ENCODE measurements at places on chromosomes 3 and 15.

DNA sequence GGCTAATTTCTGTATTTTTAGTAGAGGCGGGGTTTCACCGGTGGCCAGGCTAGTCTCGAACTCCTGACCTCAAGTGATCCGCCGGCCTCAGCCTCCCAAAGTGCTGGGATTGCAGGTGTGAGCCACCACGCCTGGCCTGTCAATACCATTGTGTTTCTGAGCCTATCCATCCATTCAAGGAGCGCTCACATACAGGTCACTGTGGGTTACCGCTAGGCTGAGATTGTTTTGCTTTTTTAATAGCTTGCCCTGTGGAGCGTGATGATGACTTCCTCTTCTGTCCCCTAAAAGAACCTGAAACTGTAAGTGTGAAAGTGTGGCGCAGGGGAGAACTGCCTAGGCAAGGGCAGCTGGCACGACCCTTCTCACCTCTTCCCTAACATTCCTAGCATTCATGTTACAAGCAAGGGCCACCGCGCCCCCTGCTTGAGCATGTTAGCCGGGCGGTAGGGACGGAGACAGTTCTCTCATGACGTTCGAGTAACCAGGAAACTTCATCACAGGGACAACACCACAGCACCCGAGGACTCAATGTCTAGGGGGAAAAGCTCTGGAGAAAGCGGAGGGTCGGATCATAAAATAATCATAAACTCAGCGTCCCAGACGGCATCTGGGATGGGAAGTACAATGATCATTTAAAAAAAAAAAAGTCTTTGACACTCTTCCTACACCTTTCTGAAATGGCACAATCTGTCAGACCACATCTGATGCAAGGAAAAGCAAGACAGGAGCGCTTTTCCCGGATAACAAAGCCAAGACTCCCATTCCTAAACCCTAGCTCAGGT, 790 bp downstream of the LAMP3 start:
- DNase-seq, result no peak

GRCh38 chr3:174644287-174644686, 214.8 kb upstream of the NAALADL2 start:
- no peak for DNase-seq

- DNase-seq, result no peak
Measured at GRCh38 chr3:64437131-64437530, 211.9 kb upstream of the PRICKLE2 start.

- no peak for DNase-seq
Measured at GRCh38 chr3:154314152-154314551, 10.1 kb downstream of the DHX36 start.

DNA sequence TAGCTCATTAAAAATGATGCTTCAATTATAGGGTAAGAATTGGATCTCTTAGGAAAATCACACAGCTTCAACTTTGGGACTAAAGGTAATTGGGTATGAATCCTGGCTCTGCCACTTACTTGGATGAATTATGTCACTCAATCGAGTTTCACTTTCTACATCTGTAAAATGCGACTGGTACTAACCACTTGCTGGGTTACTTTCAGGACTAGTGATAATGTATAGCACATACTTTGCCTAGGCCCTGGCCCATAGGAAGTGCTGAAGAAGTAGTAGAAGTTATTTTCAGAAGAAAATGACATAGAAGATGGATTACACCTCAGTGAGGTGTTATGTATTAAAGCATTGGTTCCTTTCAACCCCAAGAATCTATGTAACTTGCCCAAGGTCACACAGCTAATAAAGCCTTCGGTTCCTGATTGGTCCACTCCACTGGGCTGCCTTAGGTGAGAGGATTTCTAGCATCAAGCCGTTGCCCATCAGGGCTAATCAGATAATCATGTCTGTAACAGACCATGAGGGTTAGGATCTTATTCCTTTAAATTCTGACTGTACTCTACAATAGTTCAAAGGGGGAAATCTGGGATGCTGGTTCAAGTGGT, 29.4 kb upstream of the AP4E1 start:
- no peak for DNase-seq

DNA sequence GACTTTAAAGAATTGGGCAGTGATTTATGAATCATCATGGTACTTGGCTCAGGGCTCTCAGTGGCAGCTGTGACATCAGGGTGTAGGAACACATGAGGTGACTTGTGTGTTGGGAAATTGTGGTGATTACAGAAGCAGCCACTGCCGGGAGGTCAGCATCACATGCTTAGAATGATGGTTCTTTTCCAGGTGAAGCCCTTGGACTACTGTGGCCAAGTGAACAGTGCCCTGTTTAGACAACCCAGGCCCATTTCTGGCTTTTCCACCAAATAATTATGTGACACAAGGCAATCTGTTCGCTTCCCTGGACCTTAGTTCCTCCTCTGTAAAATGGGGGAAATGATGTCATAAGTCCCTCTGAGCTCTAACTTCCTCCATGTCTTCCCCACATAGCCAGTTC, 139.7 kb upstream of the ROPN1 start:
- no peak for DNase-seq

DNA sequence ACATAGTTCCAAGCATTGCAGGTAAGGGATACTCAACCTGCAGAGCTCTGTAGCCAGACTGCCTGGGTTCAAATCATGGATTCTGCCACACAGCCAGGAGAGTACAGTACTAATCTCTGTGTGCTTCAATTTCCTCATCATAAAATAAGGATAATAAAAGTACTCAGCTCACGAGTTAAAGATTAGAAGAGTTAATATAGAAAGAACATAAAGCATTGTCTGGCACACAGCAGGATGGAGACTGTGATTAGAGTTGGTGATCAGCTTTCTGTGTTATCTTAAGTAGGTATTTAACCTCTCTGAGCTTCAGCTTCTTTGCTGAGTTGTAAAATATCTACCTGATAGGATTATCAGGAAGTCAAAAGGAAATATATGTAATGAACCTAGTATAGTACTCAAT, 2.7 kb downstream of the CEP70 start:
- no peak for DNase-seq

DNA sequence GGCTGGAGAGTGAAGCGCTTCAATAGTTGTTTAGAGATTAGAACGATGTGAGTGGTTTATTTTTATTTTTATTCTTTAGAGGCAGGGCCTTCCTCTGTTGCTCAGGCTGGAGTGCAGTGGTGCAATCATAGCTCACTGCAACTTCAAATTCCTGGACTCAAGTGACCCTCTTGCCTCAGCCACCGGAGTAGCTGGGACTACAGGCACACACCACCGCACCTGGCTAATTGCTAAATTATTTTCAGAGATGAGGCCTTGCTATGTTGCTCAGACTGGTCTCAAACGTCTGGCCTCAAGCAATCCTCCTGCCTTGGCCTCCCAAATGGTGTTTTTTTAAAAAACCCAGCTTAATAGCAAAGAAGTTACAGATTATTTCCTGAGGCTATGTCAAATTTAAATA, 29.0 kb downstream of the PPARG start:
- no peak for DNase-seq

- DNase-seq, result no peak
Measured at GRCh38 chr3:90016555-90016954, 909.1 kb downstream of the EPHA3 start.

DNA sequence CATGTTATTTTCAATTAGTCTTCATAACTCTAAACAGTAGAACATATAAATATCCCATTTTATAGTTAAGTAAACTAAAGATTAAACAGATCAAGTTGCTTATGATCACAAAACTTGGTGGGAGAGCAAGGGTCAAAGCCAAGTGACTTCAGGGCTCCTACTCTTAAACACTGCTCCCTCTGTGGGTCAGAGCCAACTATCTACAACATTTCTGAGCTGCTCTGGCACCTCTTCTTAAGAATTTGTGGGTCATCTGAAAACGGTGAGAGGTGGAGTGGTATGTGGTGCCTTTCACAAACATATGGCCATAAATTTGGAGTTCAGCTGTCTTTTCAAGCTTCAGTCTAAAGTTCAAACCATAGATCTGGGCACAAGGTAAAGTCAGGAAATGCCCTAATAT, 10.9 kb downstream of the ATG3 start:
- no peak for DNase-seq

GRCh38 chr3:105430455-105430854, 63.7 kb downstream of the ALCAM start:
- no peak for DNase-seq

GRCh38 chr3:14238356-14238755, 59.7 kb downstream of the LSM3 start:
- no peak for DNase-seq

GRCh38 chr3:8766148-8766547, 3.3 kb downstream of the OXTR start:
- no peak for DNase-seq

GRCh38 chr3:133573054-133573628, 345 bp upstream of the CDV3 start:
- peak; percentile 99 for DNase-seq

DNA sequence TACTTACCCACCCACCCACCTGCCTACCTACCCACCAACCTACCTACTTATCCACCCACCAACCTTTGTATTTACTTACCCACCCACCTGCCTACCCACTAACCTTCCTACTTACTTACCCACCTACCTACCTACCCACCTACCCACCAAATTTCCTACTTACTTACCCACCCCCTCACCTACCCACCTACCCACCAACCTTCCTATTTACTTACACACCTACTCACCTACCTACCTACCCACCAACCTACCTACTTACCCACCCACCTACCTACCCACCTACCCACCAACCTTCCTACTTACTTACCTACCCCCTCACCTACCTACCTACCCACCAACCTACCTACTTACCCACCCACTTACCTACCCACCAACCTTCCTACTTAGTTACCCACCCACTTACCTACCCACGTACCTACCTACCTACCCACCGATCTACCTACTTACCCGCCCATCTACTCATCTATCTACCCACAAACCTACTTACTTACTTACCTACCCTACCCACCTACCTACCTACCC, 179.6 kb downstream of the USP13 start:
- DNase-seq, result no peak

DNA sequence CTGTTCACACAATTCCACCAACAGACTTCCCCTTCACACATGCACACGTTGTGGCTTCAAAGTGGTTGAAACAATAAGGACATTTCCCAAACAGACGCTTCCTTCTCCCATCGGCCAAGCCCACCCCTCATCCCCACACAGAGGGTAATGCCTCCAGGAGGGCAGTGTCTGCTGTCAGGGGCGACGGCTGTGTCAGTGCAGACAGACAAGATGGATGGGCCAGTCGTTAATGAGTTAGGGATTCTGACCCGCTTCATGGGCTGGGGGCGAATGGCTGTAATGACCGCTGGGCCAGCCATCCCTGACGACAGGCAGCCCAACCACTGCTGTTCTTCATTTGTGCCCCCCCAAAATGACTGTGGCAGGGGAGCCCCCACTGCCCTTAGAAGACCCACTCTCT, 20.2 kb upstream of the SKIC8 start:
- no peak for DNase-seq

DNA sequence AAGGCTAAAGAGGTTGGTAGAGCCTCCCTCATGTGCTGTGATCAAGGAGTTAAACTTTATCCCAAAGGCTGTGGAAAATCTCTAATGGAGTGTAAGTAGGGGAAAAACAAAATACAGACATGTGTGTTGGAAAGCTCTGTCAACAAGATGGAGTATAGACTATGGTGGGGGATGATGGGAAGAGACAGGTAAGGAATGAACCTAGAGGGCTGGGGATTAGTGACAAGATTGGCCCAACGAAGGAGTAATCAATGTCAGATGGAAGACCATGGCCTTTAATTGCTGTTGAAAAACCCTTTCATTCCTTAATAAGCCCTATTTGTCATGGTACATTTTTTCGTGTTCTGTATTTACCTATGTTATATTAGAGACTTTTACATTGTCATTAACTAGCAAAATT, 278.6 kb downstream of the SQOR start:
- DNase-seq, result no peak

DNA sequence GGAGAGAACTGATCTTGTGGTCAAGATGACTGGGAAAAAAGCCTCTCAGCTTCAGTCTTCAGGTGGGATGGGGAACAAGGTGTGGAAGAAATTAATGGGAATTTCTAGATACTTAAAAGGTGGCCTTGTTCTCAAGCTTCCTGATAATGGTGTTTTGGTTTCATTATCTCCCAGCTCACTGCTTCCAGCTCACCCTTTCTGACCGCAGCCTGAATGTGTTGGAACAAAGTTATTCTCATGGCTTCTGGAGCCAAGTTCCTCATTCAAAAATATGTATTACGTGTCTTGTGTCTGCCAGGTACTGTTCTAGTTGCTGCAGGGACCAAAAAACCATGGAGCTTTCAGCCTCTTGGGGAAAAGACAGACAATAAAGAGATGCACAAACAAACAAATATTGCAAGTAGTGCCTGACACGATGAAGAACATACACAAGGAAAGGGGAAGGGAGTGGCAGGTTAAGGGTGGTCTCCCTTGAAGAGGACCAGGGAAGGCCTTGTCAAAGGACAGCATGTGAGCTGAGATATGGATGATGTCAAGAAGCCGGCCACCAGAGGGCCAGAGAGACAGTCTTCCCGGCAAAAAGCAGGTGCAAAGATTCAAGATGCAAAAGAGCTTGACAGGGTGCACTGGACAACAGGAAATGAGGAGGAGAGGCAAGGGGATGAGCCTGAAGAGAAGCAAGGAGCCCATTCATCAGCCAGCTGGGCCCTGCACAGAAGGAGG, 35.5 kb downstream of the ARRDC4 start:
- no peak for DNase-seq

GRCh38 chr15:71777216-71777943, 33.0 kb upstream of the NR2E3 start:
- DNase-seq, result no peak

GRCh38 chr3:53938645-53939044, 47.0 kb upstream of the SELENOK start:
- no peak for DNase-seq

- DNase-seq, result no peak
Measured at GRCh38 chr3:159252274-159252673, 450.4 kb downstream of the MFSD1 start.

- no peak for DNase-seq
Measured at GRCh38 chr15:71254491-71254890, 139.2 kb downstream of the THSD4 start.

GRCh38 chr3:193231201-193231600, 9.8 kb upstream of the PLAAT1 start:
- no peak for DNase-seq

GRCh38 chr15:91099995-91100813, at the start of gene SV2B:
Gene SV2B (plus strand): TSS chr15:91100257. CDS start chr15:91226264, 126,007 bp downstream.
- DNase-seq, result no peak

DNA sequence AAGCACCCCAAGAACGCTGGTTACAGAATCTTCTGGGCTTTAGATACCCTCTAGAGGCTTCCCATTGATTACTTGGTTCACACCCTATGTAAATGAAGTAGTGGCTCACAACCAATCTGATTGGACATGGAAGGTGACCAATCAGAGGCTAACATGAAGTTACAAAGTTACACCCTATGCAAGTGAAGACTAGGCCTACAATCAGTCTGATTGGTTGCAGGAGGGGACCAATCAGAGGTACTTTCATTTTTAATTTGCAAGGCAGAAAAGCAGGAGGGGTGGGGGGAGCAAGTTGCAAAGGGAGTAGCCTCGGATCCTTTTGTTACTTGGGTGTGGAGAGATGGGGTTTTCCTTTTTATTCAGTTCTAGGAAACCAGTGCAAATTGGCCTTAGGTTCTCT, 11.1 kb upstream of the RTP2 start:
- no peak for DNase-seq

GRCh38 chr3:38297947-38298711, 16.0 kb downstream of the SLC22A14 start:
- no peak for DNase-seq

- no peak for DNase-seq
Measured at GRCh38 chr15:46297766-46298165, 662.9 kb downstream of the SQOR start.

All from stimulated activated CD8-positive, alpha-beta memory T cell treated with anti-CD3 and anti-CD28 coated beads, Interleukin-7, amount 100 ng/mL, for 1 hour (primary cell).